Sciatic nerve (tissue), 2 donors: ENCODE measurements at places on chromosomes 11 and 22. TPM values are rescaled to one million over a fixed set of nuclear protein-coding genes. Genes with fewer than 3 reads are reported as not detected.

DNA sequence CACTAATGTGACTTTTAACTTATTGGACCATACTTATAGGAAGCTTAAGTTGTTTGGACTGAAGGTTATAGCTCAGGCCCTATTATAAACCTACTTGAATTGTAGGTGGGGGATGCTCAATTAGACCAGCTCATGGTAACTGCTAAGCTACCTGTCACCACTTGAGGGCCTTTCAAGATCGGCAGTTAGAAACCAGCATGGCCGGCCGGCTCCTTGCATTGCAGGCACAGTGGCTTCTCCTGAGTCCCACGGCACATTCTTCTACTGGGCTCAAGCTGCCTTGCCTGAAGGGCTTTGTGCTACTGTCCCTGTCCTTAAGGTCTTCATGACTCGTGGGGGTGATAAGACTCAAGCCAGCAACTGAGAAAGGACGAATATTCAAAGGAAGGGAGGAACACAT lies 70.8 kb downstream of the TBC1D22A start:
- no peak for DNase-seq

DNA sequence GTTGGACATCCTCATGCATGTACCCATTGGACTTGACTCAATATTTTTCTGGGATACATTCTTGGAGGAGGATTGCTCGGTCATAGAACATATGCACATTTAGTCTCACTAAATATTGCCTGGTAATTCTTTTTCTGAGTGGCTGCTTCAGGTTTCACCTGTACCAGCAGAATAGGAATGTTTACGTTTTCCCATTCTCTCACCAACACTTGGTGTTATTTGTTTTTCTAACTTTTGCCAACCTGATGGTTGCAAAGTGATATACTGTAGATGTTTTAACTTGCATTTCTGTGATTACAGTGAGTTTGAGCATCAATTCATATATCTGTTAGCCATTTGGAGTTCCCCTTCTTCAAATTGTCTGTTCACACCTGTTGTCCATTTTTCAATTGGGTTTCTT lies 1.3 kb upstream of the MRGPRD start:
- no peak for DNase-seq

ADAMTS15 gene
- total RNA-seq, result 6.4 TPM

DNA sequence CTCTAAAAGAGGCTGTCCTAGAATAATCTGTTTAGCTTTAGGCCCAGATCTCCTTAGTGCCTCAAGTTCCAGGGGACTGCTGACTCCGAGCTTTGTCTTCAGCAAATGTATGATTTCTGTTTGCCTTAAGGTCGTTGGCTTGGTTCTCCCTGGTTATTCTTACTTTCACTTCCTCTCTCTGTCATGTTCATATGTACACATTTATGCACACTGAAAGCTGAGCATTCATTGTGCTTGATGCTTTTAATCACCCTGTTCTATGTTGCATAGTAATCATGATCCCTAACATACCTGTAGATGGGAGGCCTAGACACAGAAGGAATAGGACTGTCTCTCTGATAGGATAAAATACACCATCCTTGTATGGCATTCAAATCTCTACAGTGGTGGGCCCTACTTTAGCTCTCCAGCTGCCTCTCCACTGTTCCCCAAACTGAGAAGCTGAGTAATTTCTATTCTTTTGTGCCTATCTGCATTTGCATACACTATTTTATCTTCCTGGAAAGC lies 7.2 kb downstream of the PPFIBP2 start:
- no peak for DNase-seq

OR8G1 gene
- total RNA-seq, result not detected

DNA sequence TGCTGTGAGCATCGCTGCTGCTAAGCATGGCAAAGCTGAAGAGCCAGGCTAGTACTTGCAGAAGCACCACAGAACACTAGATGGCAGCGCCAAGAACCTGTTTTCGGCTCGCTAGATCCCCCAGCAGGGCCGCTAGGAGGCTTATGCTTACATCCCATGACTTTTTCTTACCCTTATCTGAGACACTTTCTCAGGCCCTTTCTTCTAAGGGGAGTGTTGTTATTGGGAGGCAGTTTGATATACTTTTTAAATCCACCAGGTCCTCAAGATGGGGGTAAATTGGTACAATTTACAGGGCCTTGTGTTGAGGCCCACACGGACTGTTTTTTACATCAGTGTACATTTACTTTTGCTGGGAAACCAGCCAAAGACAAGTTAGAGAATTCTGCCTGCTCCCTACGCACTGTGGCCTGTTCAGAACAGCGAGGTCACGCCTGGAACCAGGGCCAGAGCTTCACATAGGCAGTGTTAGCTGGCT lies 4.0 kb downstream of the TRIM6 start:
- peak; percentile 81 for DNase-seq

DNA sequence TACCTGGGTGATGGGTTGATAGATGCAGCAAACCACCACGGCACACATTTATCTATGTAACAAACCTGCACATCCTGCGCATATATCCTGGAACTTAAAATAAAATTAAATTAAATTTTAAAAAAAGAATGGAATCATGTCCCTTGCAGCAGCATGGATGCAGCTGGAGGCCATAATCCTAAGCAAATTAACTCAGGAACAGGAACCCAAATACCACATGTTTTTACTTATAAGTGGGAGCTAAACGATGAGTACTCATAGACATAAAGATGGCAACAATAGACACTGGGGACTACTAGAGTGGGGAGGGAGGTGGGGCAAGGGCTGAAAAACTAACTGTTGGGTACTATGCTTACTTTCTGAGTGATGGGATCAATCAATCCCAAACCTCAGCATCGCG lies 40.9 kb downstream of the CWC15 start:
- no peak for DNase-seq

- DNase-seq, result no peak
Measured at GRCh38 chr22:49236541-49237075, 591.1 kb downstream of the BRD1 start.

GRCh38 chr22:44519886-44520285 lies 21.9 kb upstream of the RTL6 start:
- DNase-seq, result no peak

GRCh38 chr11:34525888-34526657 lies 12.5 kb upstream of the ELF5 start:
- no peak for DNase-seq

DNA sequence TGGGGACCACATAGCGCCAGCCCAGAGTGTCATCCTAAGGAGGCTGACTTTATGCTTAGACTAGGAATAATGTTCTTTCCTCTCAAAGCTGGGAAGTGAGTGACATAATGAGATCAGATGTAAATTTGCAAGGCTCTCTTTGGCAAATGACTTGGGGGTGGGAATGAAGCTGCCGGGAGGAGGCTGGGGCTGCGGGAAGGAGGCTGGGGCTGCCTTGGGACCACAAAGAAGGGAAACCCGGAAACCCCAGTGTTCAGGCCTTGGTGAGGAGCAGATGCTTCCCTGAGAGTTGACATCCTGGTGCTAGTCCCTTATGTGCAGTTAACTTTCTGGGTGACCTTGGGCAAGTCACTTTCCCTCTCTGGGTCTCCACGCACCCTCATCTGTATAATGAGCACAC lies 182.0 kb downstream of the CHST1 start:
- DNase-seq, result peak; percentile 22

- DNase-seq, result no peak
Measured at GRCh38 chr22:25780673-25781072, 38.7 kb downstream of the MYO18B start.

GNAZ gene
- total RNA-seq, result 22.8 TPM
